ENCODE measurements at places on chromosomes 7 and 10.

GRCh38 chr10:43728425-43728824 lies 79.7 kb upstream of the ZNF32 start:
- DNase-seq = no peak

GRCh38 chr10:75605096-75605495 lies 173.7 kb downstream of the LRMDA start:
- no peak for DNase-seq

DNA sequence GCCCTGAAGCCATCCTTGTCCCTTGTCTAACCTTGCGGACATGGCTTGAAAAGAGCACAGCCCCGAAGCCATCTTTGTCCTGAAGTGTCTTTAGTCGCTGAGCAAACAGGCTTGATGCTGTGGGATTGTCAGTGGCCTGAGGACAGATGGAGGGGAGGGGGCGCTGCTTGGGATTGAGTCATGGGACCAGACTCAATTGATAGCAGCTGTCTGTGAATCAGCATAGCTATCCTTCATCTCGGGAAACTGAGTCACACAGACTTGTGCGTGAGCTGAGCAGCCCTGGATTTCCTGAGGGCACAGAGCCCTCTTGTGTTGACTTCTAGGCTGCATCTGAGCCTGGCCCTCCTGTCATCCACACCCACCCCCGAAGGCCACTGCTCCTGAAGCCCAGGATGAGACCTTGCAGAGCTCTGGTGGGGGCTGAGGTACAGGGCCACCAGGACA lies 14.4 kb downstream of the MYO1G start:
- no peak for DNase-seq

DNA sequence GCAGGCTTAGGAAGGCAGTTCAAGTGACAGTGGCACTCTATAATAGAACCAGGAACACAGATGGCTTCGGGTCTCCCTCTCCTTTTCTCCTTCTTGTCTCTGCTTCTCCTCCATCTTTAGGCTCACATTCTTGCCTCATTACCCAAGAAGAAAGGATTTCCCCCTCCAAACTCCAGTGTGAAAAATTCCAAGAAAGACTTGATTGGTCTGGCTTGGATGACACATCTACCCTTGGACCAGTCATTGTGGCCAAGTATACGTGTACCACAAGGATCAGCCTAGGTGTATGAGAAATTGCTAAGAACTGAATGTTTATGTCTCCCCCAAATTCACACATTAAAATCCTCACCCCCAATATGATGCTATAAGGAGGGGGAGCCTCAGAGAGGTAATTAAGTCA lies 53.9 kb downstream of the PRTFDC1 start:
- DNase-seq = no peak

- DNase-seq = no peak
Observed at GRCh38 chr10:47179291-47179647, 120.7 kb upstream of the GDF10 start.

DNA sequence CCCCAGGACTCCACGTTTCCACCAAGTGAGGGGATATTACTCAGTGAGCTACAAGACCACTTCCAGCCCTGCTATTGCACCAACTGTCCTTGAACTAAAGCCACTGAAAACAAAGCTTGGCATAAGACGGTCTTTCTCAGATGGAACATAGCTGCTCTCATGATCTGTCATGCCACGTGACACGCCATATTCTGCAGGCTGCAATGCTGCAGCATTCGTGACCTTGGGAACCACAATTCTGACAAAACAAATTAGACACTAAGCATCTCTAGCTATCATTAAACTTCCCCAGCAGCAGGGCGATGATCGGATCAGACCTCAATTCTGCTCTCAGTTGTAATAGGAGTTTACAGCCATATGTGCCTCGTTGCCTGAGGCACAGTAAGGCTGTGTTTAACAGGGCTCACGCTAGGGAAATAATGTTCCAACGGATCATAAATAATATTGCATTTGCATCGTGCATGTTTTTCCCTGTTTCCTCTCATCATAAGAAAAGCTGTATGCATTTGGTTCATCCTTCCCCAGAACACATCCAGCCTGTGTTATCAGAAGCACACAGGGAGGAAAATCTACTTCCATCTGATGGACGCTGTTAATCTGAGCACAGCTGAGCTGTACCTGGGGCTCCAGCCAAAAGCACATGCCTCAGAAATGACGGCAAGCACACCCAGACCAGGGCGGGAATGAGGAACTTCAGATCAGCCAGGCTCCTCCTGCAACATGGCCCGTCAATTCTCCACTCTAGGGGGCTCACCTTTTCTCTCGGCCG lies 38.6 kb upstream of the CNPY1 start:
- no peak for DNase-seq

DNA sequence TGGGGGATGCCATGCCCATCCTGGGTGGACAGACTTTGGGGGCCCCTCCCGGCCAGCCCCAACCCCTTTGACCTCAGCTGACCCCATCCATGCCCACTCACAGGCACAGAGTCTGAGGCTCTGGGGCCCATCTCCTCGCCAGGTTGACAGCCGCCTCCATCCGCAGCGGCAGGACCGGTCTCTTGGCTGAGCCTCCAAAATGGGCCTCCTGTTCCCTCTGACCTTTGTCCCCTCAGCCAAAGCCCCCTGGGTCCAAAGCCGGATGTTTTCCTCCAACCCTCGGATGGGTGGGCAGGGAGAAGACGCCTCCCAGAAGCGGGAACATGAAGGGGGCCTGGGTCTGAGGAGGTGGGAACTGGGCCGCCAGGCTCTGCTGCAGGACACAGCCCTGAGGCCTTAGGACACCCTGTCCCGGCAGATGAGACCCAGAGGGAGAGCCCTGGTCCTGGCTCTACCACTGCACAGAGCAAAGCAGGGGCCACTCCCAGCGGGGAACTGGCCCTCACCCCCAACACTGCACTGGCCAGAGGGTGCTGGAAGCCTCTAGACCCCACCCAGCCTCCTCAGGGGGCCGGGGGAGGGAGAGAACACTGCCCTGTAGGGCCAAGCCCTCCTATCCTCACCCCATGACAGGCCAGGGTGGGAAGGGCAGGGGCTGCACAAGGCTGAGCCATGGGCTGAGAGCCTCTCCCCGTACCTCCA lies 12.6 kb downstream of the PDGFA start:
- DNase-seq = no peak

- no peak for DNase-seq
Observed at GRCh38 chr7:40301486-40302068, 166.8 kb downstream of the SUGCT start.

DNA sequence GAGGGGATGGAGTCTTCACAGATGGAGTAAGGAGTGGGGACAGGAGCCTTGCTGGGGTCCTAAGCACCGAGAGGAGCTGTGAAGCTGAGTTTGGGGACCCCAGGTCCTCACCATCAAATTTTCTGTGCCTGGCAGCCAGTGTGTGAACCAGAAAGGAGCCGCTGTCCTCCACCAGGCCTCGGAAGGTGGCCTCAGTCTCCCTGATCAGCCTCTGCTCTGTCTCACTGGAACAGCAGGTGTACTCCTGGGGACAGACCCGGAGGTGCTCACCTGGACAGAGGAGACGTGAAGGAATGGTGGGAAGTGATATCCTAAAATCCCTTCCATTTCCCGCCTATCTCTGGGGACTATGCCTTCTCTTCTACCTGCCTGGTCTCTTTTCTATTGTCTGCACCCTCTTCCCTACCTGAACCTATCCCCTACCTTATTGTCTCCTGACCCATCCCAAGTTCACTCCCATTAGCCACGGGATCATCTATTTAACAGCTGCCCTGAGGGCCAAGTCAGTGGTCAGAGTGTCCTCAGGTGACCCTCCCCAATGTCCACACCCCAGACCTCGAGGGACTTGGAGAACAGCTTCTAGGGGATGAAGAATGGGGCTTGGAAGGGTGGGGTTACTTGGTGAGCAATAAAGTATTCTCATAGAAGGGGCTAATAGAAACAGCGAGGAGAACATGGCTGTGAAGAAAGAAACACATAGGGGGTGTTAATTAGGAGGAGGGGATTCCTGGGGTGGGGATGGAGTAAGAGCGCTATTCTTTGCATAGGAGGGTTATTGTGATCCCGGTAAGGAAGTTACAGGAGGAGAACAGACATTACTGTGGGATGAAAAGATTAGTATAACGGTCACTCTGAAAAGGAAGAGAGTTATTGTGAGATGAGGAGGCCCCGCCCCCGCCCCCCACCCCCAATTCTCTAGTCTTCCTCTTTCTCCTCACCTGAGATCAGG lies 811 bp downstream of the GPC2 start:
- no peak for DNase-seq

- no peak for DNase-seq
Observed at GRCh38 chr7:43220250-43220649, 107.8 kb downstream of the HECW1 start.

DNA sequence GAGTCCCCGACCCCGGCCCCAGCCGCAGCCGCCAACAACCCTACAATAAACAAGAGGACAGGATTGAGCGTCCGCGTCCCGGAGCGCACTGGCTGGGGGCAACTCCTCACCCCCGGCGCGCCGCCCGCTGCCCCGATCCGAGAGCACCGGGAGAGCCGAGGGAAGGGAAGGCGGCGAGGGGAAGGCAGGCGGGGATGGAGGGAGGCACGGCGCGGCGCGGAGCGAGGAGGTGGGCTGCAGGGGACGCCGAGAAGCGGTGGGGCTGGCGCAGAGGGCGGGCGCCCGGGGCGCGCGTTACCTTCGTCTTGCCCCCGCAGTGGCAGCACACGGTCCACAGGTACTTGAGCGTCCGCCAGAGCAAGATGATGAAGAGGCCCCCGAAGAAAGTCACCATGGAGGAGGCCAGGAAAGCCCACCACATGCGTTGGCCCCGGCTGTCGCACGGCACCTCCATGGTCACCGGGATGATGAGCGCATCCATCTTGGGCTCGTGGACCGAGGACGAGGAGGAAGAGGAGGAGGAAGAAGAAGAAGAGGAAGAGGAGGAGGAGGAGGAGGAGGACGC lies 559 bp downstream of the KCNMA1 start:
- no peak for DNase-seq

- no peak for DNase-seq
Observed at GRCh38 chr7:512146-512510, 7.5 kb downstream of the PDGFA start.
